H9 (cell line): ENCODE measurements at places on chromosomes 6 and 20.
A peak's percentile ranks its signal among the peaks of the same experiment; 100 is the strongest.

DNA sequence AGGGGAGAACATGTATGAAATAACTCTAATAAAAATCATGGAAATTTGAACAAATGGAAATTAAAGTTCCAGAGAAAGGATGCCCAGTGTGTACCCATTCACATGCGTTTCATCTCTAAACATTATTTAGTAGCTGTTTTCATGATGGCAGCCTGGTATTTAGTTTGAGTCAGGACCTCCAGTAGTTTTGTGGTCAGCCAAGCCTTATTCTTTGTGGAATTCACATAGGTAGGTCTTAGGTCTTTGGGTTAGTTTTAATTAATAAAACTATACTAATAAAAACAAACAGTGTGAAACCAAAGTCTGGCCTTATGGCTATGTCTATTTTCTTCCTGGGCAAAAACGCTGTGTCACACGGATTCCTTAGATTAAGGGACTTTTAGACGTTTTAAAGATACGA lies 137.8 kb downstream of the FOXC1 start:
- no peak for DNase-seq

- DNase-seq = no peak
Observed at GRCh38 chr6:135225911-135226310, 44.8 kb downstream of the MYB start.

DNA sequence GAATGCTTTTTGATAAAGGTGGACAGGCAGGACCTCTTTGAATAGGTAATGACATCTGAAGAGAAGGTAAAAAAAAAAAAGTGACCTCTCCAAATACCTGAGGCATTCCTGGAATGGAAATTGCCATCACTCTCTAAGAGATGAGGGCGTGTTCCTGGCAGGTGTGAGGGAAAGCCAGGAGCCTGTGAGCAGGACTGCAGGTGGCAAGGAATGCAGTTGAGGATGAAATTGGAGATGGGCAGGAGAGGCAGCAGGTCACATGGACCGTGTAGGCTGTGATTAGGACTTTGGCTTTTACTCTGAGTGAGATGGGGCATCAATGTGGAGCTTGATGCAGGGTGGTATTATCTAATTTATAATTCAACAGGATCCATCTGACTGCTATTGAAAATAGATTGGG lies 227.4 kb downstream of the LRFN2 start:
- peak; percentile 94 for DNase-seq

DNA sequence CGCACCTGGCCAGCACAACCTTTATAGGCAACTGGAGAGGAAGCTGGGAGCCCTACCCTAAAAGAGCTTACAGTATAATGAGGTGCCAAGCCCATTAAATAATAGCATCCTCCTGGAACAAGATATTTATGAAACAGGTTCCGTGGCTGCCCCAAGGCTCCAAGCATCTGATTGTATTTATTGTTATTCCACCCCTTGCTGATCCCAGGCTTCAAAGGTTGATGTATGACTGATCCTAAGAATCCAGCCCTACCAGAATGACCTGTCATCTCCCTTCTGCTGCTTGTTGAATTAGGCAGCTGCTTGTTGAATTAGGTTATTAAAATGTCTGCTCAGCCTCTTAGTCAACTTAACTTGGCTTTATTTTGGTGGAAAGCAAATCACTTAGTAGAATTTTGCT lies 35.2 kb upstream of the SASH1 start:
- DNase-seq = no peak

GRCh38 chr20:44576297-44576696 lies 6.1 kb upstream of the PKIG start:
- no peak for DNase-seq

- no peak for DNase-seq
Observed at GRCh38 chr20:52852714-52853113, 119.4 kb upstream of the TSHZ2 start.

- peak; percentile 77 for DNase-seq
Observed at GRCh38 chr20:22586645-22587310, 2.4 kb upstream of the FOXA2 start.

- DNase-seq = no peak
Observed at GRCh38 chr6:139060332-139060731, 31.8 kb downstream of the ABRACL start.

DNA sequence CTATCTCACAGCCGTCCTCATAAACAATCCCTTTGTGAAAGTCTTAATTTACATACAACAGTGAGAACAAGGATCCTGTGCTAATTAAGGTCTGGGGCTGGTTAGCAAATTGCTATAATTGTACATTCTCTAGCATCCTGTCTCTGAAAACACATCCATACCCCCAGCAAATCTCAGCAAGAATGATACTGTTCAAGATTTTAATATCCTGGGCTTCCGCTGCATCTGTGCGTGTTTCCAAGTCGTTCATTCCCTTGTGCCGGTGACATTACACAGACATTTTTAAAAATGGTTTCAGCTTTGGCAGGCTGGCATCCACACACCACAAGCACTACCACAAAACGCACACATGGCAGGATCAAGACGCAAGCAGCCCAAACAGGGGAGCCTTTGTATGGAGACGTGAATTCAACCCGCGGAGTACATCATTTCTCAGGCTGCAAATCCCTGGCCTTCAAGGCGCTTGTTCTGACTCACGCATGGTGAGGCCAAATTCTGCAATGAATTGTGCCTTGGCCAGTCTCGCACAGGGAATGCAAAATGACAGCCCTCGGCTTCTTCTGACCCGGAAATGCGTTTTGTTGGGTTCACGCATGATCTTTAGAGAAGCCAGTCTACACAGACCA lies 20.3 kb downstream of the ZMYND8 start:
- no peak for DNase-seq

DNA sequence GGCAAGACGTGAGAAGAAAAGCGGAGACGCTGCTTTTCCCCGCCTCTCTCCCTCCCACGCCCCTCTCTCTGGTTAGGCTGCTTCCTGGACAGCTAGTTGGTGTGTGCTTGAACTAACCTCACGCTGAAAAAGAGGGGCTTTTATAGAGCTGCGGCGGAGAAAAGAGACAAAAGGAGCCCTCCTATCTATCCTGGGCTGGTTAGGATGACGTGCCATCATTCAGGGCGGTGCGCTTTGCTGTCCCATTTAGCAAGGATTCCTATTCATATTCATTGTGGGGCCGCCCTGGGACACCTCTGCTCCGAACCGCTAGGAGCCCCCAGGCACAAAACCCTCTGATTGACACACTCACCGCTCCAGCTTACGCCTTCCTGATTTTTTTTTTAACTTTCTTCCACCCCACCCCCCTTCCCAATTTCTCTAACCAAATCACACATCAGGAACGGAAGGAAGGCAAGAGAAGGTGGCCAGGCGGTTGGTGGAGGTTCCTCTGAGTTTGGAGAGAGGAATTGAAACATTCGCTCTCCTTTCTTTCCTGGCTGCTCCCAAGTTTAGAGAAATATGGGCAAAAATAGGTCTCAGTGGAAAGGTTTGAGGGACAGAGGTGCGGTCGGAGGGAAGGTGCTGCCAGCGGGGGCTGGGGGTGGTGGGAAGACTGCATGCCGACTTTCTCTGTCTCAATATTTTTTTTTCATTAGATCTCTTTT lies at the start of gene OLIG3:
TSS of gene OLIG3 (minus strand) at position 114 of the 707 bp plus-strand sequence. CDS start 224 bp downstream, outside the sequence.
- DNase-seq = peak; percentile 88

GRCh38 chr20:3560578-3560977 lies 89.8 kb downstream of the ATRN start:
- no peak for DNase-seq

DNA sequence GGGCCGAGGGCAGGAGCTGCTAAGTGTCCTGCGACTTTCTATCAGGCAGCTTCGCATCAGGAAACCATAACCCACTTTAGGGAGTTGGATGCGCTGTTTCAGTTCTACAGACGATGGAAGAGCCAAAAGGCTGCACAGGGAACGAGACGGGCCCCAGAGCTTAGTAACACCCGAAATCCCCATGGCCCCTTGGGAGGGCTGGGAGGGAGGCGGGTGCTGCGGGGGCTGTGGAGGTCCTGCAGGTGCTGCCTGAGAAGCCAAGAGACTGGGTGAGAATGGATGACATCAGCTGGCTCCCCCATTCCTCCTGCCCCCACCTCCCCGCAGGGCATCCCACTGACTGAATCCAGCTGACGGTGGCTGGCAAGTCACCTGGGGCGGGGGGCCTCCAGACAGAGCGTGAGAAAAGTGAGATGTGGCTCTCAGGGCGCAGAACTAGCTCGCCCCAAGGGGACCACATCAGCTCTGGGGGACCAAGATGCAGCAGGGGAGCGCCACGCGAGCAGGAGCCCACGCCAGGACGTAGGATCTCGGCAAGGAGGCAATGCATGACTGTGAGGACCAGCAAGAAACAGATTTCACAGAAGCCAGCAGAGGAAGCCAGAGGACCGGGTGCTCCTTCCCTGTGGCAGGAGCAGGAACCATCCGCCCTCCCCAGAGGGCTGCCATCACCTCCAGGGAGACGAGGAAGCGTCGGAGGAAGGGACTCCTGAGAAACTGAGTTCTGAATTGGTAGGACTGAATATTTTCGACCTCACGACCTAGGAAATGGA lies 36.8 kb downstream of the PNLDC1 start:
- no peak for DNase-seq

DNA sequence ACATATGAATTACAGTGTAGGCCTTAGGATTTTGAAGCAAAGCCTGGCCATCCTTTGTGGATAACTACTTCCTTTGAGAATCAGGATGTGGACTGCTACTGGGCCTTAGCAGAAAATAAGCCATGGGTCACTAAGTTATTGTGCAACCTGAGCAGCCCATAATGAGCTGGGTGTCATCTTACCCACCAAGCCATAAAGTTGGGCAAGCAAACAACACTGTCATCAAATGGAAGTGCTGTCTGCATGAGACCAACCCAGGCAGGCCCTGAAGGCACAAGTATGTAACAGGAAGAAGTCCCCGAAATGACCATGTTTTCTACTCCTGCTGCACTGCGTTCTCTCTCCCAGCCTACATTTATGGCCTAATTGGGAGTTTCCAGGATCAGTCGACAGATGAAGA lies 205.6 kb upstream of the GGTLC1 start:
- DNase-seq = no peak

- no peak for DNase-seq
Observed at GRCh38 chr6:44935693-44936300, 392.3 kb upstream of the RUNX2 start.

DNA sequence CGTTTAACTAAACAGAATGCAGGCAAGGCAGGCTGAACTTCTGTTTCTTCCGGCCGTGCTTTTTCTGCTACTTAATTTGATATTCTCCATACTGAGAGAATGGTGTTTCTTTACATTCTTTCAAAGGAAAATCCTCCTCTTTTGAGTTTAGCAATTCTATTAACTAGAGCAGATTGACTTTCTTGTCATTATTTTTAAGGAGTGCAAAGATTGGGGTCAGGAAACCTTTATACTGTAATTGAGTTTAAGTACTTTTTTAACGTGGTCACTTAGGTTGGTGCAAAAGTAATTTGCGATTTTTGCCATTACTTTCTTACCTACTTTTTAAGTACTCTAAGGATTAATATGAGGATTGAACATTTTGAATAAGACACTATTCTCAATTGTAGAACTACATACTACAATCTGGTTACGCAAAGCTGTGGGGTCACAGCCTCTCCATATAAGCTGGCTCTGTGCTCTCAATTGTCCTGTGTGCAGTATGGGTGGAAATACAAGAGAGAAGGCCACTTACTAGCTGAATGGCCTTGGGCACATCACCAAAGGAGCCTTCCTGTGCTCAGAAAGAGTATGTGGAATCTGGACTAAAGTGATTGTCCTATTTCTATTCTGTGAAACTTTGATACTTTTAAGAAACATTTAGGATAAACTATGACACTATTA lies 16.7 kb downstream of the HECA start:
- no peak for DNase-seq

DNA sequence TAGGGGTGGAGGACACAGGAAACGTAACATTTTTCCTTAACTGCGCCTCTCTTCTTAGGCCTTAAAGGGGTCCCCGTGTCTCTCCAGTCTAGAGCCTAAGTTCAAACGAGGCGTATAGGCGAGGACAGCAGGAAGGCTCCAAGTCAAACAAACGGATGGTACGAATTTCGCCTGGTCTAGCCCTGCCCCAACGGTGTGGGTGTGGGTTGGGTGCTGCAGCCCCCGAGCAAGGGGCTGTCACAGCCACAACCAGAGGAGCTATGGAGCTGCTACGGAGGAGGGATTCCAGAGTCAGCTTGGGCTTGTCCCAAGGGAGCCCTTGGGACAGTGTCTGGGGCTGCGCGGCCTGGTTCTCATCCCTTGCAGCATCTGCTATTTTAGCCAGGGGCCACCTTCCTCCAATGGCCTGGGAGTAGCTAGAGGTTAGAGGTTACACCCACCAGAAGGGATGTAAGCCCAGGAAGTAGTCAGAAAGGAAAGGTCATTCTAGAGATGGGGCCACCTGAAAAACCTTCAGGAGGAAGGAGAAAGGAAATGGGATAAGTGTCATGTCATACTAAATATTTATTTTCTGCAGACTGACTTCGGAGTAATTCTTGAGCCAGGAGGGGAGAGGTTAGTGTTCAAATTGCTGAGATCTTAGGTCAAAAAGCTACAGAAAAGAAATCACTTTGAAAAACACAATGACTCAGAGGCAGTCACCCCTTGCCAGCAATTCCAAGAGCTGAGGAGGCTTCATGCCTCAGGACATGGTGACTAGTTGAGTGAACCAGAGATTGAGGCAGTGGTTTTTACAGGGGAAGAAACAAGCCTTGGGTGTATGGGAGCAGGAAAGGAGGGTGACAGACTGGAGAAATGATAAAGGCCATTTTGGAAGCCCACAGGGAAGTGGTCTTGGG lies 21.7 kb downstream of the VPS52 start:
- DNase-seq = no peak

DNA sequence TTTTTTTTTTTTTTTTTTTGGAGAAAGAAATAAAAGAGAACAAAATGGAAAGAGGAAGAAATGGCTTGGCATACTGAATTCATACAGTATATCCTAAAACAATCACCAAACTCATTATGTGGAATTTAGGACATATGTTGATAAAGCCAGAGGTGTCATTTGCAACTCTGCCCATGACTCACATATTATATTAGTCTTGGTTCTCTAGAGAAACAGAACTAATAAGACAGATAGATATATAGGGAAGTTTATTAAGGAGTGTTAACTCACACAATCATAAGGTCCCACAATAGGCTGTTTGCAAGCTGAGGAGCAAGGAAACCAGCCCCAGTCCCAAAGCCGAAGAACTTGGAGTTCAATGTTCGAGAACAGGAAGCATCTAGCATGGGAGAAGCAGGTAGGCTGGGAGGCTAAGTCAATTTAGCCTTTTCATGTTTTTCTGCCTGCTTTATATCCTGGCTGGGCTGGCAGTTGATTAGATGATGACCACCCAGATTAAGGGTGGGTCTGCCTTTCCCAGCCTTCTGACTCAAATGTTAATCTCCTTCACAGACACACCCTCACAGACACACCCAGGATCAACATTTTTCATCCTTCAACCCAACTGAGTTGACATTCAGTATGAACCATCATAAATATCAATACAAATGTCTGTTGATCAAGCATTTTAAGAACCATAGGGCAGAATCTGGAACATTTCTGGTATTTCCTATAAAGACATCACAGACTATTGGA lies 102.3 kb downstream of the UBE3D start:
- DNase-seq = no peak

DNA sequence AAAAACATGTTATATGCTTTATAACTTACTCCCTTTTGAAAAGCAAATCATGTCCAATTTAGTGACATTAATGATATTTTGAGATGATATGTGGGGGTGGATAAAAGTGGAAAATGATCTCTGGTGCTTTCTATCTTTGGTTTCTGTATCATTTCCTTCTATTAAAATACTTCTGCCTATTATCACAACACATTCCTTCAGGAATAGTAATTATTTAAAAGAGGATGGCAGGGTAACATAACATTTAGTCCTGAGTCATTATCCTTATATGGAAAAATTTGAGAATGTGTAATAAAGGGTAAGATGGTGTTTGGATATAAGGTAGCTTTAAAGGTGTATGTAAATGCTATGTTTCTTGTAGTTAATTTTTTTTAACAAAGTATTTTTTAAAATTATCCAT lies 657.7 kb downstream of the PHF3 start:
- DNase-seq = no peak
